ENCODE measurements at places on chromosomes 7 and 10. TPM values are rescaled to one million over a fixed set of nuclear protein-coding genes. Genes with fewer than 3 reads are reported as not detected.

PTPN20 gene
- not detected for total RNA-seq

- no peaks in the 10 kb centered on the region for H3K4me1 ChIP-seq
- H3K4me3 ChIP-seq = no peak overlapping the region
- no peaks in the 10 kb centered on the region for H3K36me3 ChIP-seq
These were observed 30.8 kb downstream of the OTUD1 start for GRCh38 chr10:23469596-23470237.

- no peaks in the 10 kb centered on the region for H3K27me3 ChIP-seq
- no peaks in the 10 kb centered on the region for H3K4me1 ChIP-seq
- H3K36me3 ChIP-seq = no peaks in the 10 kb centered on the region
- no peak overlapping the region for H3K4me3 ChIP-seq
- no peak overlapping the region for H3K27ac ChIP-seq
These were observed 35.3 kb upstream of the NOBOX start for GRCh38 chr7:144438759-144439158.

- H3K4me3 ChIP-seq = no peak overlapping the region
- H3K4me1 ChIP-seq = peaks cover 6% of the 10 kb centered on the region
- DNase-seq = no peak
- H3K36me3 ChIP-seq = no peaks in the 10 kb centered on the region
- H3K27me3 ChIP-seq = no peaks in the 10 kb centered on the region
These were observed 7.4 kb upstream of the XRCC2 start for GRCh38 chr7:152683297-152683696.

GRCh38 chr10:113983552-113983951 lies 60.1 kb upstream of the ADRB1 start:
- peaks cover 15% of the 10 kb centered on the region for H3K27me3 ChIP-seq
- no peak overlapping the region for H3K27ac ChIP-seq
- DNase-seq = no peak
- H3K36me3 ChIP-seq = no peaks in the 10 kb centered on the region
- H3K4me1 ChIP-seq = no peaks in the 10 kb centered on the region

MYL7 gene
- not detected for total RNA-seq

DNA sequence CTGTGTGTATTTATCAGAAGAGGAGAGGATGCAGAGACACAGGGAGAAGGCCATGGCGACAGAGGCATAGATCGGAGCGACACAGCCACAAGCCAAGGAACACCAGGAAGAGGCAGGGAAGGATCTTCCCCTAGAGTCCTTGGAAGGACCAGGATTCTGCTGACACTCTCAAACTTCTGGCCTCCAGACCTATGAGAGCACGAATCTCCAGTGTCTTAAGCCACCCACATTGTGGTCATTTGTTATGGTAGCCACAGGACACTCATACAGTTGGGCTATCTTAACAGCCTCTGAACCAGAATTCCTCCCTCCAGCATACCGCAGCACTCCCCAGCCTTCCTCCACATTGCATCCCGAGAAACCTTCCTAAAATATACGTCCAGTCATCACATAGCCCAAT lies 367.0 kb upstream of the MGMT start:
- H3K4me3 ChIP-seq = no peak overlapping the region
- peaks cover 6% of the 10 kb centered on the region for H3K27me3 ChIP-seq
- H3K27ac ChIP-seq = no peak overlapping the region
- no peaks in the 10 kb centered on the region for H3K36me3 ChIP-seq
- no peaks in the 10 kb centered on the region for H3K4me1 ChIP-seq

CNNM1 gene
- total RNA-seq = 3.1 TPM

DNA sequence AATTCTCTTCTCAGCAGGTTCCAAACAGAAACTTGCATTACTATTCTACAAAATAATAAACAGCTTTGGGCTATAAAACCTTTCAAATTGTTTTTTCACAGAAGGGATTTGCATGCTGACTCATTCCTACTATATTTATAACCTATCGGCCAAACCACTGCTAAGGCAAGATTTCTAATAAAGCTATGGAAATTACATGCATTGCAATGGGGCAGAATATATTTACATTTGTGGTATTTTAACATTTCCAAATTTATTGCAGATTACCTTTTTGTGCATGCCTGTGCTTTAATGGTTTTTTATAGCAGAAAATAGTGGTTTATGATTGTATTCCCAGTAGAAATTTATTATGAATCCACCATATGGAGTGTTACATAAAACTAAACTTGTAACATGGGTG lies 69.0 kb upstream of the NPVF start:
- no peaks in the 10 kb centered on the region for H3K36me3 ChIP-seq
- H3K27ac ChIP-seq = no peak overlapping the region
- no peak overlapping the region for H3K4me3 ChIP-seq

DNA sequence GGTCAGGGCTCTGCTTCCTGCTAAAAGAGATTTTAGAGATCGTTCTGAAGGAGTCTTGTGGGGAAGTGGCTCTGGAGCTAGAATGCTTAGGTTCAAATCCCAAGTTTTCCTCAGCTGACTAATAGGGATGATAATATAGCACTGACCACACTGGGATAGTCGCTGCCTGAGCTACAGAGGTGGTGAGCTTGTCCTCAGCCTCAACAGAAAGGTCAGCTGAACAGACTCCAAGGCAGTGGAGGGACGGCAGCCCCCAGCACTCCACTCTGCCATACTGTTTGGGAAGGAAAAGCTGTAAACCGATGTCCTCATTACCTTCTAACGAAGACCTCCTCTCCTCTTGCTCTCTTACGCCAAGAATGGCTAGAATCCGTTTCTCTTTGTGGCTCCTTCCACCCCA lies 36.2 kb downstream of the KAT6B start:
- H3K27ac ChIP-seq = no peak overlapping the region
- no peak overlapping the region for H3K4me3 ChIP-seq
- H3K36me3 ChIP-seq = no peaks in the 10 kb centered on the region
- peaks cover 26% of the 10 kb centered on the region for H3K4me1 ChIP-seq
- H3K27me3 ChIP-seq = no peaks in the 10 kb centered on the region
- no peak for DNase-seq

SVIL gene
- total RNA-seq = 0.47 TPM

GRCh38 chr10:23294638-23295247 lies 49.9 kb downstream of the C10orf67 start:
- H3K4me3 ChIP-seq = no peak overlapping the region
- no peak overlapping the region for H3K27ac ChIP-seq
- peaks cover 12% of the 10 kb centered on the region for H3K27me3 ChIP-seq

Measured in HFFc6 (cell line).